RWPE2 (cell line): ENCODE measurements at places on chromosomes 3 and 15.
A peak's percentile ranks its signal among the peaks of the same experiment; 100 is the strongest.

- no peak for DNase-seq
Observed at GRCh38 chr15:68697711-68698690, 119.2 kb downstream of the CORO2B start.

DNA sequence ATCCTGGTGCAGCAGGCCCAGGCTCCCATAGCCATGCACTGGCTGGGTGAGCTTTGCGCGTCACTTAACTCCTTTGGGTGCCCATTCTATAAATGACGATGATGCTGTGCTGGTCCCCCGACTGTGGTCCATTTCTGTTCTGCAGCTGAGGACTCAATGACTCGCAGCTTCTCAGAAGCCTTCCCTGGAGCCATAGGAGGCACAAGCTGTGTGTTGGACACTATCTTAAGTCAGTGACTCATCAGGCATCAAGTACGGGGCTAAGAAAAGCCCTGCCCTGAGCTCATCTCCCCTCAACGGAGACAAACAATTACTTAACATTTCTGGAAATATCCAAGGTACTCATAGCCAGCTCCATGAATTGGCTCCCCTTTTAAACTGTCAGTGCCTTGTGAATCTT, 13.8 kb upstream of the MUSTN1 start:
- DNase-seq = no peak

GRCh38 chr15:51751697-51752683, 593 bp downstream of the TMOD2 start:
- DNase-seq = no peak

- no peak for DNase-seq
Observed at GRCh38 chr3:89787979-89788378, 680.6 kb downstream of the EPHA3 start.

DNA sequence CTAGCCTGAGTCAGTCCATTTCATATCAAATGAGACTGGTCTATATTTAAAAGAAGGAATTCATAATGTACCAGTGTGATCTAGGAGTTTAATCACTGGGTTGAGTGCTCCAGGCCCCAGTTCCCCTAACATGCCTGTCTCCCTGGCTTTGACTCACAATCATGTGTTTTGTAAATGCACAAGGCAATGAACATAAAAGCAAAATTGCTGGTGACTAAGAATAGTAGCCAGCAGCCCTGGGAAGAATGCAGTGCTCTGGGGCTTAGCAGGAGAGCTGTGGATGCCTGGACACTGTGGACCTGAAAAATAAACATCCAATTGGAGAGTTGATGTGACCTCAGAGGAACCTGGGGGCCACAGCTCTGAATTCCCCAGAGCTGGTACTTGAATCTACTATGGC, 50.3 kb downstream of the SYNPR start:
- no peak for DNase-seq

- DNase-seq = no peak
Observed at GRCh38 chr15:45441686-45442085, 63.3 kb upstream of the GATM start.

DNA sequence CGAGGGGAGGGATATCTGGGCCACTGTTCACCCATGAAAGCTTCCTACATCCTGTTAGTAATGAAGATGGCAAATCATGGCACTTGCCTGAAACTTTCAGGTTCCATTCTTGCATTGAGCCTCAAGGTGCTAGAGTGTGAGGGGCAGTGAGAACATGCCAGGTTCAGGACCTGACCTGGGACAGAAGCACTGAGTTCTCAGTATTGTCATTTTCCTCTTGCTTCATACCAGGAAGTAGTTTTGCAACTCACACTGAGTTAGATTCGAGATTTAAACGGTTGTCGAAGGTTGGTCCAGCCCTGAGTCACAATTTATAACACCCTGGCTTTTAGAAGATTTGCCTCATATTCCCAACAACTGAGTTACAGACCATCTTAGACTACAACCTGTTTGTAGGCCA, 11.8 kb upstream of the MEIS2 start:
- no peak for DNase-seq

DNA sequence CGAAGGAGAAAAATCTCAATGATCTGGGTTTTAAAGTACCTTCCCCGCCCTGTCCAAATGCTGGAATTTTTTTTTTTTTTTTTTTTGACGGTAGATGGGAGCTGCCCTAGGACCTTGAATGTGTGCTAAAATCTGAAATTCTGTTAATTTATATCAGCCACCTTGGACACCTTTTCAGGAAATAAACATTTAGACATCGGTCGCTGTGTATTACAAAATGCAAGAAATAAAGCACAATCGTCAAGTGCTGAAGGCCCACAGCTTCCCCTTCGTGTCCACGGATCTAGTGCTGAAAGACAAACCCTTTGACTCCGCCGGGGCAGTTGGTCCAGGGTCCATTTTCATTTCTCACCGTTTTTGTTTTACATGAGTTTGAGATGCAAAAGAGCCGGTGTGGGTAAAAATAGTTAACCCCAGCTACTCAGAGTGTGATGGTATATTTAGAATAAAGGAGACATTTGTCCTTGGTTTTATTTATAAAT, 90.2 kb upstream of the CHD2 start:
- peak; percentile 56 for DNase-seq

DNA sequence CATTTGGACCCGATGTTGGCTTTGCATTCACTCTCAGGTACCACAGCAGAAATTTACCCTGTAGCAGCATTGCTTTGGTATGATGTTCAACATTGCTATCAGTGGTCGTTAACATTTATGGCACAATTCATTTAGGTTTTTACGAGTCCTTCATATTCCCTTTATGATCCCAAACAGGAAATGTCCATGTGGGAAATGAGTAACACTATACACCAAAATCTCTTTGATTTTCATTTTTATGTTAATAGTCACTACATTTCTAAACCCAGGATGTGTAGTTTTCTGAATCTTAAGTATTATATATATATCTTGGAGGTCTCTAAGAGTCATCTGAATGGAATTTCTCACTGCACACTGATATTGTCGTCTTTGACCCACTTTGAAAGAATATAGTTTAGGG, 78.5 kb upstream of the RBMS3 start:
- no peak for DNase-seq

DNA sequence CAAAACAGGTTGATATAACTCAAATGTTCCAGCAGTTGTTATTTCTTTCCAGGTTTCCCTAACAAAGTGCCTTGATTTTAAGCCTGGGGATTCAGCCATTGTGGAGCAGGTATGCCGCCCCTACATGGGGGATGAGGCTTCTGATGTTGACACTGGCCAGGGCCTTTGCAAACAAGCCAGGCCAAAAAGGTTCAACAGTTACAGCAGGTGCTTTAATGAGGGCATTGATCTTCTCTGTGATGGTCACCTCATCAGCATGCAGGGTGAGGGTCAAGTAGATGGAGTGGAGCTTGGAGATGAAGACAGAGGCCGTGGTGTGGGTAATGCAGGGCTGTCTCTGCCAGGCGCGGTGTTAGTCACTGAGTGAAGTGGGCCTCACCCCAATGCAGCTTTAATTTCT, 22.6 kb upstream of the EHHADH start:
- no peak for DNase-seq

GRCh38 chr3:61532739-61533500, 28.5 kb upstream of the PTPRG start:
- DNase-seq = no peak

DNA sequence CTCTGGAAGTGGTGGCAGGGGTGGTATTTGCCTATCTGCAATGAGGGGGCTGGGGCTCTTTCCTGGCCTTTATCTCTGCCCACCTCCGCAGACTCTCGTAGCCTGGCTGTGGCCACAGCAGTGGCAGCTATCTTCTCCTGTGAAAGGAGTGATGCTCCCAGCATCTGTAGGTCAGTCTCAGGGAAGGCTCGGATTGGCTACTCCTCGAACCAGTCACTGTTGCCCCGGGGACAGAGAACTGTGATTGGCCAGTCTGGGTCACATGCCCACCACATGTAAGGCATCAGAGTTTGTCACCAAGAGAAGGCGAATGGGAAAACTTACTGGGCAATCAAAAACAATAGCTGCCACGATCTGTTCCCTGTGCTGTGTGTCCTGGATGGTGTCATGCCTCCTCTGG, 30.1 kb upstream of the FGD5 start:
- DNase-seq = peak; percentile 35

GRCh38 chr3:182802413-182803390, 9.4 kb downstream of the ATP11B start:
- DNase-seq = no peak

GRCh38 chr3:58021072-58021959, 13.1 kb downstream of the FLNB start:
- DNase-seq = no peak

DNA sequence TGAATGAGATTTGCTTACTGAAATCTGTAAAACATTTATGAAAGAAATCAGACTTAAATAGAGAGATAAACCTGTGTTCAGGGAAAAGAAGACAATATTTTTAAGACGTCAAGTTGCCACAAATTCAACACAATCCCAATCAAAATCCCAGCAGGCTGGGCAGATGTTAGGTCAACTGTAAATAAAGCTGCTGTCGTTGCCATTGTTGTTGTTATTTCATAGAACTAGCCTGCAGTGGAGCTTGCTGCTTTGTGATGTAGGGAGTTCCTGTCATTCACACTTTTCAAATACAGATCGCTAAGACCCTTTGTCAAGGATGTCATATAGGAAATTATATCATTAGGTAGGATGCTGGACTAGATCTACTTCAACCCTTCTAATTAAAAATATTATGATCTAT, 123.1 kb downstream of the NEO1 start:
- DNase-seq = no peak

DNA sequence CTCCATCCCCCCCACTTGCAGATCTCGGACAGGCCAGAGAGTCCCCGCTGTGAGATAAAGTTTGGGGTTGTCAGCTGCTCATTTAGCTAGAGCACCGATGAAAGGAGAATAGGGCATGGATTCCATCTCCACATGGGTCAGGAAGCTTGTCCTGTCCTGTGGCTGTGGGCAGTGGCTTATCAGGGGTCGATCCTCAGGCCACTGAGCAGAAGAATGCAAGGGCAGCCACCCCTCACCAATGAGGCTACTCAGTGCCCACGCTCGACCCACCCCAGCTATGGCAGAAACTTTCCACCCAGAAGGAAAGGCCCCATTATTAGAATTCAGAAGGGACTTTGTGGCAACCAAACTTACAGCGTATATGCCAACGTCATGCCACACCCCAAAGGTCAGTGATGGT, 43.3 kb downstream of the CPN2 start:
- DNase-seq = peak; percentile 37

DNA sequence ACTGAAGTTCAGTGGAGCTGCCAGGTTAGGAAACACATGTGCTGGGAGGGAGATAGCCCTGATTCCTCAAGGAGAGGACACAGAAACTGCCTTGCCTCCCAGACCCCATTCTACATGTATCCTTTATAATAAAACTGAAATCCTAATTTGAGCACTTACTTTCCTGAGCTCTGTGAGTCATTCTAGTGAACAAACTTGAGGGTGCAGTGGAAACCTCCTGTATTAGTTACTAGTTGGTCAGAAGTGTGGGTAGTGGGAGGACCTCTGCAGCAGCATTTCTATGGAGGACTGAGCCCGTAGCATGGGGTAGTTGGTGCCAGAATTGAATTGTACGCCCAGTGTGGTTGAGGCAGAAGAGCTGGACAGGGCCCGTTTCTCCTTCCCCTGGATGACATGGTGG, 23.9 kb downstream of the ATP1B3 start:
- no peak for DNase-seq

- DNase-seq = no peak
Observed at GRCh38 chr15:38324939-38325647, 72.5 kb downstream of the SPRED1 start.

GRCh38 chr3:123339302-123339701, 109.6 kb downstream of the ADCY5 start:
- peak; percentile 13 for DNase-seq

DNA sequence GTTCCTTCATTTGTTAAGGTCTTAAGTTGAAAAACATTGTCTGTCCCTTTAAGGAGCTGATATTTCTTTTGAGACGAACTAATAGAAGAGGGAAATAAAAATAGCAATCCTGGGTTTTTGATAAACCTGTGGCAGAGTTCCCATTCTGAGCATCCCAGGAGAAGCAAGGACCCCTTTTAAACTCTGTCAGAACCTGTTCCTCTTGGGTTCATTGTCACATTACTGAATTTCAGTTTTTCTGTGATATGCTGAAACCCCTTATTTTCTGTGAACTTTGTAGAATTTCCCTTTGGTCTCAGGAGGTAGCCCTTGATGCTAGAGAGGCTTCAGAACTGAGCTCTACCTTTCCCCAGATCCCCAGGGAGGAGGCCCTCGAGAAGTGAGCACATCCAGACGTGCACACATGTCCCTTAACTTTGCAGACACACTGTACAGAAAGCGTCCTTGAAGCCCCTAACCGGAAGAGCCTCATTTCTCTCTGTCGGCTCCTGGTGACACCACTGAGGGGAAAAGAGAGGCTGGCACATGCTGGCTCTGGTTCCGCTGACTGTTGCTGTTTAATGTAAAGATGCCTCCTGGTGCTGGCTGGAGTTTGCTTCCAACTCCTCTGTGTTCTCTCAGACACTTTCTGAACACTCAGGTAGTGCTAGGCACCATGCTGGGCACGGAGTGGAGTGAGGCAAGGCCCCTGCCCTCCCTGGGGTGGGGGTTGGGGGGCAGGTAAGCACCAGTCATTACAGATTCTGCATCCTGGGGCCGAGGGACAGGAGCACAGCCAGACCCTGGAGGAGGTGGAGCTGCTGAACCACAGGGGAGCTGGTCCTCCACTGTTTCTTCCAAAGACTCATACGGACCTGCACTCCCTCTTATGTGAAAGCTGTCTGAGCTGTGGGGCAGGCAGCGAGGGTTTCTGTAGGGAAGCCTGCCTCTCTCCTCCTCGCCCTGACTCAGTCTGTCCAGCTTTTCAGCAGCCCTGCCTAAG, 77.5 kb downstream of the CHDH start:
- no peak for DNase-seq

DNA sequence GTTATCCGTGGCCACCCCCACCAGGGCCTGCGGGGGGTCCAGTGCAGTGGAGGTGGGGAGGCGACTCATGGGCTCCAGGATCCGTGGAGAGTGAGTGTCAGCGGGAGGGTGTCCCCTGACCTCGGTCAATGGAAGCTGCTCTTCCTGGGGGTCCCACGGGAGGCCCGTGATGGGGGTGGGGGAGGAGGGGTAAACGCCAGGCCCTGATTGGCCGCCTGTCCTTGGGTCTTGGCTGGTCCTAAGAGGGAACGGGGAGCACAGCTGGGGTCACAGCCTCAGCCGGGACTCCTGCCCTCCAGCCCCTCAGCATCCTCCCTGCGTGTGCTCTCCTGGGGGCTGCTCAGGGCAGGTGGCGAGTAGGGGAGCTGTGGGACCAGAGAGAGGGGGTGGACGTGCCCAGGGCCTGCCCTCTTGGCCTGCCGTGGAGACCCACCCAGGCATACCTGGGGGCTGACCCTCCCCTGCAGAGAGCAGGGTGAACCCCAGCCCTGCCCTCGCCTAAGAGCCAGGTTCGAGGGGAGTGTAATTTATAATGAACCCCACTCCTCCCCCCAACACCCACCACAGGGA, 184.6 kb downstream of the GOLGA6L6 start:
- peak; percentile 73 for DNase-seq

- no peak for DNase-seq
Observed at GRCh38 chr3:54653456-54654195, 274.2 kb downstream of the LRTM1 start.
